ENCODE measurements at places on chromosomes 4 and X.

GRCh38 chrX:78506248-78506647 lies 152.9 kb downstream of the RTL3 start:
- DNase-seq: no peak

DNA sequence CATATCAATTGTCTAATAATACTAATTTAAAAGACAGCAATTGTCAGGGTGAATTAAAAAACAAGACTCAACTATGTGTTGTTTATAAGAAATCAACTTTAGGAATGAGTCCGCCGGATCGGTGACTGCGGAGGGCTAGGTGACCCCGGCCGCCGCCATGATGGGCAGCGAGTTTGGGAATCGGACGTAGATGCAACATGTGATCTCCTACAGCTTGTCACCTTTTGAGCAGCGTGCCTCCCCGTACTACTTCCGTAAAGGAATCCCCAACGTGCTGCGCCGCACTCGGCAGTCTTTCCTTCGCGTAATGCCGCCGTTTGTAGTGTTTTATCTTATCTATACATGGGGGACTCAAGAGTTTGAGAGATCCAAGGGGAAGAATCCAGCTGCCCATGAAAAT lies 742.5 kb upstream of the PABPC4L start:
- no peak for DNase-seq

DNA sequence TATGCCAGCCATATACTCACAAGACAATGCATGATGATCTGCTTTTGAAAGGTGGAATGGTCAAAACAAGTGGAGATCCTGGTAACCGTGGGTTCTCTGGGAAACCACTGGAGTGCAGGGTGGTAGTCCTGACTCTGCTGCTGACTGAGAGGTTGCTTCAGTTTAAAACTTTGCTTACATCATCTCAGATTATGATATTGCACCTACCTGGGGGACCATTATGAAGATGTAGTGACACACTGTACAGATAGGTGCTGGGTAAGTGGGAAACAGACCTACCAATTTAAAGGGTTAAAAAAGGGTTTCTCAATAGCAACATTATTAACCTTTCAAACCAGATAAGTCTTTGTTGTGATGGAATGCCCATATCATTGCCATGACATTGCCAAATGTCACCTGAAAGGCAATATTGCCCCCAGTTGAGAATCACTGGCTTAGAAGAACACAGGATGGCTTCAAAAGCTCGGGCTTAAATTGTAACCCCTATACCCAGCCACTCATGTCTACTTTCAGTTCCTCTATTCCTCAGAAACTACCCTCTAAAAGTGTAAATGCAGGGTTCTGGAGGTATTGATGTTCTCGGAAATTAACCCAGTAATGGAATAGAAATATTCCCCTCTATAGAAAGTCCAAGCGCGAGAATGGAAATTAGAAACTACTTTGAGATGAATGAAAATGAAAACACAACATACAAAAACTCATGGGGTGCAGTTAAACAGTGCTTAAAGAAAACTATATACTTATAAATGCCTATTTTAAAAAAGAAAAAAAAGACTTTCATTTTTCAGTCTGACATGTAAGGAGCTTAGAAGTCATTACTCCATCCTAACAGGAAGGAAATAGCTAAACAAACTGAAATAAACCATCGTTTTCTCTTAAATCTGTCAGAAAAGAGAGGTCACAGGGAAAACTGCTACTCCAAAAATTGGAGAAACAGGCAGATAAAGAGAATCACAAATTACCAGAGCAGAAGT lies 65.8 kb downstream of the ARHGEF6 start:
- no peak for DNase-seq

- DNase-seq: no peak
These were observed 169.1 kb downstream of the KCTD8 start for GRCh38 chr4:44279469-44279868.

DNA sequence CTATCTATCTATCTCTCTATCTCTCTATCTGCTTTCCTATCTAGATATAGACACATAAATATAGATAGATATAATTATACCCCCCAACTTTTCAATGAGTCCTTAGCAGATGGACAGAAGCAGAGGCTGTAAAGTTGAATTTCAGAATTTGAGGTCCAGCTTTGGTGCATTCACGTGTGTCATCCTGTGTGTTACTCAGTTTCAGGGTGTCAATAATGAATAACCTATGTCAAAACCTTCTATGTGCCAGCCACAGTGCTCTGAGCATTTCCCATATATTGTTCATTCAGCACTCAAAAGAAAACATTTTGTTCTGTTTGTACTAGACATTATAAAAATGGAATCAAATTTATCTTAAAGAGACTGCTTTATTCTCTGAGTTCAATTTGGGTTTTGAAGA lies 310.0 kb downstream of the ARHGAP24 start:
- DNase-seq: no peak

DNA sequence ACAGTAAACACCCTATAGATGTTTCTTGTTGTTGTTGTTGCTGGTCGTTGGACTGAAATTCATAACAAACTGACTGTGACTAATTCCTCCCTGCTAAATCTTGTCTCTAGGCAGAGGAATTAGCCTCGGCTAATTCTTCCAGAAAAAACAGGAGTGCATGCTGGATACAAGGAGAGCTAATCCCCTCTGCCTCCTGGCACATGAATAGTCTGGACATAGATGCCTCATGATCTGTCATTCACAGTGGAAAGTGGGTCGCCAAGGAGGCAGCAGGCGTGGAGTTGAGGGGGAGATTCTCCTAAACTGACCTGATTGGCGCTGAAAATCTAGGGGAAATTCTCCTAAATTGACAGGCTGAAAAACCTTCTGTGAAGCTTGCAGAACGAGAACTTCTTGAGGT lies 220.1 kb downstream of the DCTD start:
- no peak for DNase-seq

- DNase-seq: peak; percentile 71
These were observed 3.1 kb downstream of the CXXC4 start for GRCh38 chr4:104491481-104492182.

DNA sequence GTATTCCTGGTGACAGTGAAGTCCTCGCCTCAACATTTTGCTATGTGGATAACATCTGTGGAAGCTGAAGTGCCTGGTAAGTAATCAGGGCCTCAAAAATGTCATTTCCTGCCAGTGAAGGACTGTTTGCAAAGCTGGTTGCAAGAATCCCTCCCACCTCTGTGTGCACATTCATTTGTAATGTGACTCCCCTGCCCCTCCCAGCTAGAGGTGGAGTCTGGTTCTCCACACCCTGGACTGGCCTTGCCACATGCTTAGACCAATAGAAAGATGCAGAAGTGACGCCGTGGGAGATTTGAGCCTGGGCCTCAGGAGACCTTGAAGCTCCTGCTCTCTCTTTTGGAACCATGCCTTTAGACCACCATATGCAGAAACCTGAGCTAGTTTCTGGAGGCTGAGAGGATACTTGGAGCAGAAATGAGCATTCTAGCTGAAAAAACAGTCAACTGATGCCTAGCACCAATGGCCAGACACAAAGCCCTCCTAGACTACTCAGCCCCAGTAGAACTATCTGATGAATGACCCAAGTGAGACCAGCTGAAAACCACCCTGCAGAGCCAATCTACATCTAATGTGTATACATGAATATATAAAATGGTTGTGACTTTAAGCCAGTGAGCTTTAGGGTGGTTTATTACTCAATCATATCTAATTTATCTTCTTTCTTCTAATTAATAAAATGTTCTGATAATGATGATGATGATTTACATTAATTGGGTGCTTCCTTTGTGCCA lies 47.8 kb upstream of the CRMP1 start:
- DNase-seq: peak; percentile 25

GRCh38 chr4:766152-766515 lies 59.8 kb downstream of the CPLX1 start:
- peak; percentile 47 for DNase-seq

DNA sequence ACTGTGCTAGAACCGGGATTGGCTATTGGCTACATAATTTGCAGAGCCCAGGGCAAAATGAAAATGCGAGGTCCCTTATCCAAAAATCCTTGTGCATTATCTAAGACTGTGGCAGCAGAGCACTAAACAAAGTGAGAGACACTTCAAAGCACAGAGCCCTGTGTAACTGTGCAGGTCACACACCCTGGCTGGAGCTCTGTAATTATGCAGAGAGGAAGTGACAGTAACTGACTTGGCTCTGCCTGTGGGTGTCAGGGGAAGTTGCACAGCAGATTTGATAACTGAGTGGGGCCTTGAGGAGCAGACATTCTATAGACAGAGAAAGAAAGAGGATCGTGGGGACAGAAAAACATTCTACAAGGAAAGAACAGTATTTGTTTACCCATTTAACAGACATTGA lies 173.5 kb upstream of the FMR1 start:
- no peak for DNase-seq

DNA sequence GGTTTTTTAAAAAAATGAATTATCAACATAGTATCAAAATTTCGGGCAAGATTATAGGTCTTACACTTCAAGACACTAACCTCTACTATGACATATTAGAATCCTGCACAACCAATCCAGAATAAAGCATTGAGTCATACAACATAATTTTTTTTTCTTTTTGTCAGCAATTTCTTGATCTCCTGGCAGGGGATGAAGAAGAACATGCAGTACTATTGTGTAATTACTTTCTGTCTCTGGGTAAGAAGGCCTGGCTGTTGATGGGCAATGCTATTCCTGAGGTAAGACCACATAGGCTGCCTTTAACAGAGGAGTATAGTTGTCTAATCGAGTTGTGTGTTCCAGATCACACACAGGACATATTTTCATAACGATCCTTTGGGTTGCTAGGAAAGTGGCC lies 67.5 kb downstream of the FBXL5 start:
- DNase-seq: no peak

All from astrocyte of the hippocampus (primary cell).